Stimulated activated CD8-positive, alpha-beta memory T cell treated with anti-CD3 and anti-CD28 coated beads, Interleukin-2, amount 100 ng/mL, for 1 hour (primary cell): ENCODE measurements at places on chromosomes 3 and 15.

DNA sequence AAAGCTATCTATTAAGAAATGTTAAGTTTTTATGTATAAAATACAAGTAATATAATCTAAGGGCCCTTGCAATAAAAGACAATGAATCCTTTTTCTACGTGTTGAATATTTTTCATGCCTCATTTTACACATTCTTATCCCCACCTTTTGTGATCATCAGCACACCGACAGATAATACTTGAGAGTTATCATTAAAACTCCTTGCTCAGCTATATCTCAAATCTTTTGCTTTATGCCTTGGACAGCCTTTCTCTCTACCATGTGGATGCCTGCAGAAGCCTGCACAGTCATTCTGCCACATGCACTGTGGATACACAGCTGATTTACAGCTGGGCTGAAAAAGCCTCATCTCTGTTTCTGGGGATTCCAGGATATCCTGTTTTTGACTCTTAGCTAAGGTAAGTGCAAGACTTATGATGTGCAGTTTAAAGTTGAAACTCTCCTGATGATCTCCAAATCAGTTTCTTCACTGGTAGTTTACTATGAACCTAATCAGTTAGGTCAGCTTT is 1565.1 kb downstream of the SI start:
- no peak for DNase-seq

- no peak for DNase-seq
These were observed 32.9 kb downstream of the EPHB3 start for GRCh38 chr3:184594371-184595001.

- no peak for DNase-seq
These were observed 23.6 kb downstream of the PFKFB4 start for GRCh38 chr3:48532977-48533337.

- DNase-seq: no peak
These were observed 176.8 kb upstream of the EPHA3 start for GRCh38 chr3:88930611-88931010.

DNA sequence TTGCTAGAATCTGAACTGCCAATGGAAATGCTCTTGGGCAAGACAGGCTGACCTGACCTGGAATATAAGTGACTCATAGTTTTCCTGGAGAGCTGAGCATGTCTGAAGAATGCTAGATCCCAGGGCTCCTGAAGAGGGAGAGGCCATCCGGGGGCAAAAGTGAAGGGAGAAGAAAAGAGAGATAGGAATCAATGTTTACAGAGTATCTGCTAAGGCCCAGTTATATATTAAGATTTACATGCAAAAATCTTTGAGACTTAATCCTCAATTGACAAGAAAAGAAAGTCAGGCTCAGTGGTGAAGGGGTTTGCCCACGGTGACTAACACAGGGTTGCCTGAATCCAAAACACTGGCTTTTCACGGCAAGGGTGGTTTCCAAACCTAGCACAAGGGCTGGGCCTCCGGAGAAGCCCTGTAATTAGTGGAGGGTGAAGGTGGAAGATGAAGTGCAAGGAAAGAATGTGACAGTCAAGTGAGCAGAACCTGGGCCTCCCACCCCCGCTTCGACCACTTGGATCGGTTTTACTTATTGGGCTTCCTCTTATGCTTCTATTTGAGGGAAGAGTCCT is 91.7 kb upstream of the FGF12 start:
- peak; percentile 4 for DNase-seq

DNA sequence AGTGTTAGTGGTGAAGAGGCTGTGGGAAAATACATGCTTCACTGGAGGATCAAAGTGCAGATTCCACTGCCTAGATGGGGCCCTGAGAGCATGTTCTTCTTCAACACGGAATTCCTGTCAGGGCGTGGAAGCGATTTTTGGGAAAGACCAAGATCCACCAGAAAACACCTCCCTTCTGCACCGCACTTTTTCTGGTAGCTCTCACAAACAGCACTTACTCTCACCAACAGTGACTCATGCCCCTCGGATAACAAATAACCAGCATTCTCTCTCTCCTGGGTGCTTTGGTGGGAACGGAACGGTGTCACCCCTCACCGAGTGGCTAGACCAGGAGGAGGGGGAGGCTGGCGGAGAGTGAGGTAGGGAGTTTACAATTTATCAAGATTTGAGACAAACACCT is 40.1 kb downstream of the ADAMTSL3 start:
- DNase-seq: no peak

GRCh38 chr3:13998831-13999230 is 119.0 kb upstream of the WNT7A start:
- no peak for DNase-seq

DNA sequence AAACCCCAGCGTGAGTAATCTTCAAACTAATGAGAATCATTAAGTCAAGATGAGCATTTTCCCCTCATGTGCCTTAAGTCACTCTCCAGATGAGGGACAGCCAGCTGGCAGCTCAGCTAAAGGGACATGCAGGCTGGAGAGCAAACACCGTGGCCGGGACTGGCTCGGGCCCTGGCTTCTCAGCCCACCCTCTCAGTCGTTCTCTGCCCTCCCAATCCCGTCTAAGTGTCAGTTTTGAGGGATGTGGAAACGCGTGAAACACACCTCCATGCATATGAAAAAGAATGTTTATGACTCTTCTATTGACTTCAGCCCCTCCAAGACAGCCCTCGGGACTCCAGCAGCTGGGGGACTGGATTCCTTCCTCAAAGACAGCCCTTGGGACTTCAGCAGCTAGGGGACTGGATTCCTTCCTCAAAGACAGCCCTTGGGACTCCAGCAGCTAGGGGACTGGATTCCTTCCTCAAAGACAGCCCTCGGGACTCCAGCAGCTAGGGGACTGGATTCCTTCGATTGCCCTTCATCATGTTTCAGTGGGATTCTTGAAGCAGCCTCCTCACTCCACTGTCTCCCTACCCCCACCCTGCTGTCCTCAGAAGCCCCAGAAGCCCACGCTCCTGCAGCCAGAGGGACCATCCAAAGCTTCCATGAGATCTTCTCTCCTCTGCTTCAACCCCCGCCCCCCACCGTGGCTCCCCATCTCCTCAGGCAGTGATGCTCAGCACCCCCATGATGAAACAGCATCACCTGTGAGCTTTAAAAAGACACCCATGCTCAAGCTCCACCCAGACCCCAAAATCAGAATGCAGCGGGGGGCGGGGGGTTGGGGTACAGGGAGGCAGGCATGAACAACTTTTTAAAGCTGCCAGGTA is 228.9 kb downstream of the XXYLT1 start:
- DNase-seq: no peak

DNA sequence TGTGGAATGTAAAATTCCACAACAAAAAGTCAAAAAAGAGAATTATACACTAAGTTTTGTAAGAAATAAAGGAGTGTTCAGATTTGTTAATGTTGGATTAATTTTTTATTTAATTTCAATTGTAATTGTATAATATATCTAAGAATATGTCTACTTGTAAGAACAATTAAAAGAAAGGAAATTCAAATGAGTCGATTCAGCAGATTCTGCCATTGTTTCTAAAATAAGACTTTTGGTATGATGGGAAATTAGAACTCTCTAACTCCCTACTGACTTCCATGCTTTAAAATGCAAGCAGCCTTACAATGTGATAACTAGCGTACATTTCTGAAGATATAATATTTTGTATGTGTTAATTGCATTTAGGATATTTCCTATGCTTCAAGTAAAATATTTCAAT is 395.9 kb upstream of the ZNF717 start:
- no peak for DNase-seq
